ENCODE measurements at places on chromosomes 5 and 9.

GRCh38 chr5:125970631-125971307, 452.4 kb upstream of the GRAMD2B start:
- no peak for DNase-seq

DNA sequence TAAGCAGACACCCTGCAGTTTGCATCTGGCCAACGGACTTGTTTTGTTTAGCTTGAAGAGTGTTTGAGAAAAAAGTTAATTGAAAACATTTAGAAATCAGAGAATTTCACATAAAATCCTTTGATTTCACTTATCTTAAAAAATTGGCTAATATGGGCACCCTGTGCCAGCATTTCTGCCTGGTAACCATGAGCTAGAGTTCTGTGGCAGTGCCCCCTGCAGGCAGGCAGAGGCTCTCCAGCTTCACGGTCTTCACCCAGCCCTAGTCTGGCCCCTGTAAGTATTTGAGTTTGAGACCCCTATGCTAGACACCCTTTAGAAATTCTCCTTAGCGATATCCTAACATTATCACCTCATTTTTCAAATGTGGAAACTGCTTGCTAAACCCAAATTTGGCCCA, 18.8 kb upstream of the FANCC start:
- DNase-seq: no peak

GRCh38 chr9:120960001-120960400, 33.4 kb upstream of the TRAF1 start:
- DNase-seq: no peak

GRCh38 chr9:106588626-106589025, 274.3 kb upstream of the ZNF462 start:
- DNase-seq: no peak

DNA sequence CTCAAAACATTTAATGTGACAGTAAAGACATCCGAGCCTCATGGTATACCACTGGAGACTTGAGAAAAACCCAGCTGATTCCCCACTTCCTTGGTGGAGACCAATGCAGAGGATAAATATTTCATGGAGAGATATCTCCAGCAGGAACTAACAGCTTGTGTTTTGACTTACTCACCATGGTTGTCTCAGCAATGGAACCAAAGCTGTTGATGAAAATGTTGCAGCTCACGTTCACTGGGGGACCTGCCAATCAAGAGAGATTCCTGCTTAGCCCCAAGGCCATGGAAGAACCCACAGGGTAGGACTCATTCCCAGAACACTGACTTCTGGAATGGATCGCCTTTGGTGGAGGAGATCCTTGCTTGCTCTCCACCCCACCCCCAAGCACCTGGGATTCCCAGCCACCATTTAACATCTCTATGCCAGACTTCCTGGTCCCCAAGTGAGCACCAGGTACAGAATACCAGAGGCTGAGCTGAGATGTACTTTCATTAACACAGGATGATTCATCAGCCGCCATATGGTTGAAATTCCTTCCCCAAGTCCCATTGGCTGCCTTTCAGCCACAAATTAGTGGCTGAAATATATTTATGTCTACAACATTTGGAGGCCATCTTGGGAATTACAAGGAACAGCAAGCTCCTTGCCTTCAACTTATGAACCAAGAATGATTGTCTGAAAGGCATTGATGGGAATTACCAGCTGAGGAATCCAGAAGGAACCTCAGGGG, 37.9 kb downstream of the GLRA1 start:
- DNase-seq: no peak

DNA sequence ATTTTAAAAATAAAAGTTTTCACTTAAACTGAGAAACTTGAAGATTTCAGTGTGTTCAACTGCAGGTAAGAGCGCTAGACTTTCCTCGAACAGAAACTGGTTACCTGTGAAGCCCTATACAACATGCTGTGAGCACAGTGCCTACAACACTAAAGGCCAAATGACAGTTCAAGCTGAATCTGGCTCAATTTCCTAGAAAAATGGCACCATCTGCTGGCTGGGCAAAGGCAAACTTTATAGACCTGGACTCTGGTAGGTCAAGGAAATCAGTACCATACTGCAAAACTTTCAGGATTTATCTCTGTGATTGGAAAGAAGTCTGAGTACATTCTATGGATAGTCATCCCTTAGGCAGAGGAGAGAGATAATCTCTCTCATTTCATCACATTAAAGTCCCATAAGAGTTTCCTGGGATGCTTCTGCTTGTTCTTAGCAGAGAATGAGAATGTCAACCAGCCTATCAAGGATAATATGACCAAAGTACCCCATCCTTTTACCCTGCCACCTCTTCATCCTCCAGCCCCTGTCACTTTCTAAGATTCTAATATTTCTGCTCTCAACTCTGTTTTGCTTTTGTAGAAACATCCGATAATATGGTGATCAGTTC, 31.8 kb upstream of the FOXB2 start:
- DNase-seq: peak; percentile 15

GRCh38 chr5:144142824-144143162, 27.7 kb downstream of the YIPF5 start:
- no peak for DNase-seq

DNA sequence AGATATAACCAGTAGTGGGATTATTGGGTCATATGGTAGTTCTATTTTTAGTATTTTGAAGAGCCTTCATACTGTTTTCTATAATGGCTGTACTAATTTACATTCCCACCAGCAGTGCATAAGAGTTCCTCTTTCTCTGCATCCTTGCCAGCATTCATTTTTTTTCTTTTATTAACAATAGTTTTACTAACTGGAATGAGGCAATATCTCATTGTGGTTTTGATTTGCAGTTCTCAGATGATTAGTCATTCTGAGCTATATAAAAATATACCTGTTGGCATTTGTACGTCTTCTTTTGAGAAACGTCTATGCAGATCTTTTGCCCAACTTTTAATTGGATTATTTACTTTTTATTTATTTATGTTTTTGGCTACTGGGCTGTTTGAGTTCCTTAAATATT, 1579.3 kb upstream of the CDH6 start:
- DNase-seq: no peak

- DNase-seq: no peak
Observed at GRCh38 chr9:104974053-104974962, 46.4 kb upstream of the ABCA1 start.

- DNase-seq: no peak
Observed at GRCh38 chr5:67998709-67999261, 216.8 kb upstream of the PIK3R1 start.

GRCh38 chr5:68114378-68115040, 101.0 kb upstream of the PIK3R1 start:
- DNase-seq: no peak

DNA sequence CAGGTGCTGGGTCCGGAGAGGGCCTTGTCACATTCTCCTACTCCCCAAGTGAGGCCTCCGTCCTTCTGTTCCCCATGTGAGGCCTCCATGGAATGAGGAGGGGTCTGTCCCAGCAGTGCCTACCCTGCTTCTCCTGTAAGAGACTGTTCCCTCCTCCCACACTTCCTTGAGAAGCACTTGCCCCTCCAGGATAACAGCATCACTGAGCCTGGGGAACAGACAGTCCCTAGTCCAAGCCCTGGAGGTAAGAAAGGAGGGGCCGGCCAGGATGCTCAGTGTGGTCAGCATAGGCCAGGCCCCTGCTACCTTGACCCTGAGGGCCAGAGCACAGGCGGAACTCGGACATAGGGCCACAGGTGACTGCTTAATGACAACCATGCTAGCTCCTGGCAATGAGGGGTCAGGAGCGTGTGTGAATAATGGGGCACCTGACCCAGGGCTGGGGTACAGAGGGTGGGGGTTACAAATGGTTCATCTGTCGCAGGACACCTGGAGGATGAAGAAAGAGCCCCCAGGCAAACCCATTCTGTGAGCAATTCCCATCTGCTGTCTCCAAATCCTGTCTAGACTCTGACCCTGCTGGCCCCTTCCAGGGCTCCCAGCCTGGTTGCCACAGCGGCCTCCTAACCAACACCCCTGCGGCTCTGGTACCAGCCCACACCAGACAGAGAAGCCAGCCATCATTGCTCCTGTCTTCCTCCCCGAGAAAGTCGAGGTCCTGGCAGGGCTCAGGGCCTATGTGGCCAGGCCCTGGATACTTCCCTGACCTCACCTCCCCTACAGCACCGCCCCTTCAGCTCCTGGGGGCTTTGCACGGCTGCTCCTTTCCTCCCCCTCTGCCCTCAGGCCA, 20.3 kb downstream of the RALGDS start:
- DNase-seq: no peak

DNA sequence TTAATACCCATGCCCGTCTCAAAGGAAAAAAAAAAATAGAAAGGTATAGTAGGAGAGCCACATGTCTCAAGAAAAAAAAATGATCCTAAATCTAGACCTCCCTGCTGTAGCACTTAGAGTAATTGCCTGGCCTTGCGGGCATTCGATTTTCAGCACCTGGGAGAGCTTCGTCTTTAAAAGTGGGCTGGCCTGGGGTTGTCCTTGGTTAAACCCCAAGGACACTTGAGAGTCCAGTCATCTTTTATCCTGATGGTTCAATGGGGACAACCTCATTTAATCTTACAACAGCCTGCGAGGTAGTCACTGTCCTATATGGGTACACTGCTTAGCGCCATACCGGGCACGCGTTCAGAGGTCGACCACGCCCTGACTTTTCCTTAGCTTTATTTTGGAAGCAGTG, 60.1 kb downstream of the MAT2B start:
- DNase-seq: no peak

DNA sequence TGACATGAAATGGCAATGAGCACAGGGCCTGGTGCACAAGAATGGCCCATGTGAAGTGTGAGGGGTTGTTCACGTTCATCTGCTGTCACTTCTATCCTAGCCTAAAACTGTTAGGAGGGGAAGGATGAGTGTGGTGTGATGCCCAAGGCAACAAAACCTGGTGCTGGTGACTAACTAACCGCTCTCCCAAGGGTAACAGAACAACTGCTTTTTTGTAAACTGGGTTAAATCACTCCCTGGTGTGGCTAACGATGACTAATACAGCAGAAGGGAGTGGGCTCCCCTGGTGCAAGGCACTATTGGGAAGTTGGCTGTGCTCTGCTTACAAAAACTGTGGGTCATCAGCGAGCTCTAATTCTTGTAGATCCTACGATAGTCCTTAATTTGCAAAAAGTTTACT, 103.2 kb upstream of the VCAN start:
- no peak for DNase-seq

DNA sequence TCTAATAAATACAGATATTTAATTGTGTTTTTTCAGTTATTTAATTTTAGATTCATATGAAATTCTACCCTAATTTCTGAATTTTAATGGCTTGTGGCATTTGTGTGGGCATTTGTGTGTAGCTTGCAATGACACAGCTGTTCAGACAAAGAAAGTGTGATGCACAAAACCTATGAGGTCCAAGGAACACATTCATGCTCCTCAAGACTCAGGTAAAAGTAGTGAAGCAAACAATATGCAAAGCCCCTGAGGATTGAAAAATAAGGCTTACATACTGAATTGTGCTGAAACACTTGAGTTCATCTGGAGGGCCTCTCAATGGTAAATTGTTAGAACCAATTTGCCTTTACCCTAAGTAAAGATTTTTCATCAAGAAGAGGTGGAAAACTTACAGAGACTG, 28.1 kb downstream of the IL7R start:
- no peak for DNase-seq

GRCh38 chr9:120438836-120439546, 141.0 kb downstream of the CDK5RAP2 start:
- peak; percentile 37 for DNase-seq

GRCh38 chr9:89498852-89499480, 1.1 kb upstream of the SEMA4D start:
- DNase-seq: no peak

DNA sequence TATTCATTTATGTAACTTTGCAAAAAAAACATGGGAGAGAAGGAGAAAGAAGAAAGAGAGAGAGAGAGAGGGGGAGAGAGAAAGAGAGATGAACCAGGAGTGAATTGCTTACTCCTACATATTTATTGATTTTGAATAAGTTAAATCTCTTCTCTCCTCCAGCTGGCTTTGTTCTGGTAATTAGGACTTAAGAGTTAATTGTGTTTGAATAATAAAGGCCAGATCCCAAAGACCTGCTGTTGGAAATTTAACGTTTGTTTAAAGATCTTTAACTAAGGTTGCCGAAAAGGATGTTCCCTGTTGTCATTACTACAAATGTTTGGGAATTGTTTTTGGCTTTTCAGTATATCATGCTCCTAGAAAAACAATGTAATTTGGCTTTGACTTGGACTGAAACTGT, 473.0 kb downstream of the TUSC1 start:
- no peak for DNase-seq

GRCh38 chr5:56831773-56832172, 16.4 kb downstream of the MAP3K1 start:
- DNase-seq: no peak

- no peak for DNase-seq
Observed at GRCh38 chr9:33233626-33234342, 6.2 kb upstream of the SPINK4 start.

DNA sequence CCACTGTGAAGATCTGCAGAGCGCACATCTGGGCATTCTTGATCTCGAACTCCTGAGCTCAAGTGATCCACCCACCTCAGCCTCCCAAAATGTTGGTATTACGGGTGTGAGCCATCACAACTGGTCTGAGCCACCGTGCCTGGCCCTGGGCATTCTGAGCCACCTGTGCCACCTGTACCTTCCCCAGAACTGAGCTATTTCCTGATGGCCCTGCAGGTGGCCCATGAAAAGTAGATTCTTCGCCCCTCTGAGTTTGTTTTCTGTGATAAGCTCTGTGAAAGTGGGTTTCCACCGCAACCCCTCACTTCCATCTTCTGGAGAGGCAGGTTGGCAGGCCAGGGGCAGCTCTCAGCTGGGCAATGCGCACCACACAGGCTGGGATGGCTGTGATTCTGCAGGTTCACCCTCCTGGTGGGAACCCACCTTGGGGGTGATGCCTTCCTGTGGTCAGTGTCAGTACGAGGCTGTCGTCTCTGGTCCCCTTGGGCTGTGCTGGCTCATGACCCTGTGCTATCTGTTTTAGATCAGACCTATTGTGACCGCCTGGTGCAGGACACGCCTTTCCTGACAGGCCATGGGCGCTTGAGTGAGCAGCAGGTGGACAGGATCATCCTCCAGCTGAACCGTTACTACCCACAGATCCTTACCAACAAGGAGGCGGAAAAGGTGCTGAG, 11.3 kb downstream of the CARD19 start:
- DNase-seq: no peak

GRCh38 chr9:91676046-91676445, 252.4 kb upstream of the NFIL3 start:
- no peak for DNase-seq

DNA sequence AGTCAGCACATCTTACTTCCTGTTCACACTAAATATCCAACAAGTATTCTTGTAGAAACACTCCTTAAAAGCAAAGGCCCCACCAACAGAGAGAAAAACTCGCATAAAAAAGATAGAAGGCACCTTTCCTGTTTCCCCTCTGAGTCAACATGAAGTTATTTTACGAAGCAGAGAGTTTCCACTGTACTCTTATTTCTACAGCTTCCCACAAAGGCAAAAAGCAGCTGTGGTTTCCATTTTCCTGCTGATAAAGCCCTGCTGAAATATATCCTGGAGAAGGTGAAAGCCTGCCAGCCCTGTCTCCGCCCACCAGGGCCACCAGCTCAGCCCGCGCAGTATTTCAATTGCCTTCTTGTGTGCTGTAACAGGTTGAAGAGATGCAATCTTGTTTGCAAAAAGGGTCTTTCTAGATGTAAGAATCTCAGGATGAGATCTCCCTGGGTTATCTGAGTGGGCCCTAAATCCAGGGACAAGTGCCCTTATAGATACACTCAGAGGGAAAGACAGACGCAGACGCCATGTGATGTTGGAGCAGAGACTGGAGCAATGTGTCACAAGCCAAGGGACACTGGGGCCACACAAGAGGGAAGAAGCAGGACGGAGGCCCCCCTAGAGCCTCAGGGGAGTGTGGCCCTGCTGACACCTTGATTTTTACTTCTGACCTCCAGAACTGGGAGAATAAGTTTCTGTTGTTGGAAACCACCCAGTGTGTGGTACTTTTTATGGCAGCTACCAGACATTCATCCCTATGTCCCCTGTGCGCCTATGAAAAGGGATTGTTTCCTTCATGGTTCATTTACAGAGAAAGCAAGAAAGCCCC, 19.9 kb downstream of the SEMA4D start:
- no peak for DNase-seq

Measured in HuH-7.5 (cell line).